ENCODE measurements at places on chromosomes 6 and 20.

DNA sequence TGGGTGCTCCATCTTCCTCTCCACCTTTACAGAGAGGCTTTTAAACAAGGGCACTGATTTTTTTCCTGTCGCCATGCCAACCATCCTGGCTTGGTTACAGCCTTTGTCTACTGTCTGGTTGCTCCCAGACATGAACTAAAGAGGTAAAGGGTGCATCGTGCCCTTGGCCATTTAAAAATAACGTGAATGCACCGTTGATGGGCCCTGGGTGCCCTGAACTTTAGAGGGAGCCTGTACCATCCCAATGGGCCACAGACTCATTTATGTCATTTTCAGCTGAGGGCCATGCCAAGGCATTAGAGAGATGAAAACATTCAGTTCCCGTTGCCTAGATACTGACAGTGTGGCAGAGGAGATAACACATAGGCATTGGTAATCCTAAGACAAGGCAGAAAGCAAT, 23.3 kb downstream of the TMC2 start:
- DNase-seq, result no peak

DNA sequence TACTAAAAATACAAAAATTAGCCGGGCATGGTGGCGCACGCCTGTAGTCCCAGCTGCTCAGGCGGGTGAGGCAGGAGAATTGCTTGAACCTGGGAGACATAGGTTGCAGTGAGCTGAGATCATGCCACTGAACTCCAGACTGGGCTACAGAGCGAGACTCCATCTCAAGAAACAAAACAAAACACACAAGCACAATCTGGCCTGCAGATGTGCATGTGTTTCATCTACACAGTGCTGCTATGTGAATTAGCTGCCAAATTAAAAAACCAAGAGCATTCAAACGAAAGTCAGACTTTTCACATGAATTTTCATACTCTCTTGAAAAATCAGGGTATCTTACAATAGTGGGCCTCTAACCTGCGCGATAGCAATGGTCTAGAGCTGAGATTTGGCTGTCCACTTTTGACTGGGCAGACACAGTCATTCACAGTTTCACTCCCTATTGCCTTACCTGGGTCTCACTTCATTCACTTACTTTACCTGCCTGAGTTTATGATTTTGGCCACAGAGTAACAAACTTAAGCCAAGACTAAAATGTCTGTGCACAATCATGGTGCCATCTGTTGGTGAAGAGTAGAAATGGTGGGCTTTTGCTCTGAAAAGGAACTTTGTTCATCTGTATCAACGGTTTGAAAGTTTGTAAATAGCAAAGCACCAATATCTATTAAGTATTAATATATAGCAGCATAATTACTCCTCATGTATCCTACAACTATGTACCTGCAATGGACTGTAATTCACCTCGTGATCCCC, 138.5 kb upstream of the UST start:
- DNase-seq, result no peak

GRCh38 chr20:44362466-44362940, 7.0 kb downstream of the HNF4A start:
- DNase-seq, result no peak

DNA sequence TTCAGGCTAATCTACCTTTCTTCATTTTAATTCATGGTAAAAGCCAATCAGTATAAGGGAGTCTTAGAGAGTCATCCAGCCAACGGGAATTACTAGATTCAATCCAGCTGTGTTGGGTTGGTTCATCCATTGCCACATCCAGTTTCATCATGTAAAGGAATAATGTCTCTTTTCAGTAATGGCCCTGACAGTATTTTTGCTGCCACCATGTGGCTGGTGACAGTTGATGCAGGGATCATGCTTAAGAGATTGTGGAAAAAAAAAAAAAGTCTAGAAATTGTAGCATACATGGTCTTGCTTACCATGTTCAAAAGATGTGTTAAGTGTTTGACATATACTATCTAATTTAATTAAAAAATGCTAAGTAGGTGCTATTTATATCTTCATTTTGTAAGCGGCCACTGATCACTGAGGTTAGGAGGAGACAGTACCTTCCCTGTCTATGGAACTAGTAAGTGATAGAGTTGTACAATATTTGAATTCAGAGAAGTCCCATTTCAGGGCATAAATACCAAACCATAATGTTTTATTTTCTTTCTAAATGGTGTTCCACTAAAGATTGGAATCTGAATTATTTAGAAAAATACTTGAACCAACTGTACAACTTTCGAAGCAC, 135.9 kb downstream of the KHDRBS2 start:
- no peak for DNase-seq

DNA sequence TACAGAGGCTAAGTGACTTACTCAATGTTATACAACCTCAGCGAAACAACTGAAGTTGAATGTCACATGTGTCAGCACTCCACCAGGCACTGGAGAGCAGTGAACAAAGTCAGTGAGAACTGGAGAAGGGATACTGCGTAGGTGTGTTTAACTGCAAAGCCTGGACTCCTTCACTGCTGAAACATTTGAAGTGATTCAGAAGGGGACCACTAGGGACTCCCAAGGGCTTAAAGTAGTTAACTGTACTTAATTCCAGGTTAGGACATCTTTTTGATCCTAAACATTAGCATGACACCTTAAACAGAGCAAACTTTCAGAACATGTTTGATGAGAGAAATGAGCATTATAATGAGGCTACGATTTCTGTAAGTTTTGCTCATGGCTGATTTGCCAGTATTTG, 45.0 kb upstream of the ZBTB24 start:
- no peak for DNase-seq

DNA sequence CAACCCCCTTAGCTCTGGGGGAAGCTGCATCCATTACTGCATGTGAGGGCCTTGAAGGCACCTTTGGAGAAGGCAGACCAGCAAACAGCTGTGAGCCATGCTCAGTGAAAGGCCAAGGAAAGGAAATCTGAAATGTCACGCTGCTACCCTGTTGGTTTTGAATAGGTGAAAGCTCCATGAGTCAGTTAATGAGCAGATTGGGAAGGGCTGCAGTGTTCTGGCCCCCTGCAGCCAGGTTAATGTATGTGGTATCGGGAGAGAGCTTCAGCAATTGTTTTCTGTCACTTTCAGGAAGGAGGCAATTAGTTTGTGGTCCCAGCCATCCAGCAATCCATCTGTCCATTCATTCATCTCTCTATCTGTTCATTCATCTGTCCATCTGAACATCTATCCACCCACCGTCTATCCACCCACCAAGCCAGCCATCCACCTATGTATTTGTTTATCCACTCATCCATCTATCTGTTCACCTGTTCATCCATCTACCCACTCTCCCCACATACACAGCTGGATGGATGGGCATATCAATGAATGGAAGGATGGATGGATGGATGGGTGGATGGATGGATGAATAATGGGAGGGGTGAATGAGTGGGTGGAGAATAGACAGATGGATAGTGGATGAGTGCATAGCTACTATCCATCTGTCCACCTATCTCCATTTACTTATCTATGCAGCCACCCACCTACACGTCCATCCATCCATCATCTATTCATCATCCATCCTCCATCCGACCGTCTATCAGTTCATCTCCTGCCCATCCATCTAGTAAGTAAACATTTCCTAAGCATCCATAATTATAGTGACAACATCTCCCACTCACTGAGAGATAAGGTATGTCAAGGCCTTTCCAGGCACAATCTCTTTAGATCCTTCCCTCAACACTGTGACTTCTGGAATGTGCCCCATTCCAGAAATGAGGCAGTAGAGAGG, 16.0 kb downstream of the PCK1 start:
- DNase-seq, result no peak
